MM.1S (cell line): ENCODE measurements at places on chromosomes 7 and 10.

- no peak for DNase-seq
These were observed 29.3 kb upstream of the GGCT start for GRCh38 chr7:30533886-30534285.

GRCh38 chr10:107918171-107918570, 753.7 kb upstream of the SORCS1 start:
- DNase-seq, result no peak

- no peak for DNase-seq
These were observed 2.7 kb downstream of the TRUB1 start for GRCh38 chr10:114940735-114941134.

GRCh38 chr10:135601-136464, 578 bp downstream of the ZMYND11 start:
- DNase-seq, result peak; percentile 66

- DNase-seq, result peak; percentile 85
These were observed at the start of gene DNMBP for GRCh38 chr10:100009793-100010676. DNMBP (minus strand) TSS chr10:100009947; CDS start chr10:99972124, 37,823 bp downstream.

DNA sequence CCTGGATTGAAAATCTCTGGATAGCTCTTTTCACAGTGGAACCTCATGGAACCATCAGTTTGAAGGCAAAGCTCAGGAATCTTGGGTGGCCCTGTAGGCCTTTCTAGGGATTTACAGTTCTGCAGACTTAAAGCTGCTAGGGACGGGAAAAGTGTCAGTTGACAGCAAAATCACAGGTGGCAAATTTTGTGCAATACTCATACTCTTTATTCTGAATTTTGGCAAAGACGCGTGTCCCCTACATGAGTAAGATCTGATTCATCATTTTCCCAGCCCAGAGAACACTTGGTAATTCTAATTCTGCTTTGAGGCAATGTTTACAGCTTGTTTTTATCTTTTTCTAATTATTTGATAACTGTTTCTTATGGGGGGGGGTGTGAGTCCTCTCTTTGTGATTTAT, 3.6 kb downstream of the LRRC17 start:
- DNase-seq, result no peak

- DNase-seq, result no peak
These were observed 667.4 kb downstream of the MAGI2 start for GRCh38 chr7:78786055-78786454.

GRCh38 chr7:85343484-85343883, 156.6 kb upstream of the SEMA3D start:
- no peak for DNase-seq

- DNase-seq, result no peak
These were observed 248.2 kb upstream of the PITRM1 start for GRCh38 chr10:3420527-3421469.

- no peak for DNase-seq
These were observed 1.5 kb downstream of the MEST start for GRCh38 chr7:130493275-130493873.

GRCh38 chr7:7556852-7557251, 9.8 kb upstream of the MIOS start:
- no peak for DNase-seq

DNA sequence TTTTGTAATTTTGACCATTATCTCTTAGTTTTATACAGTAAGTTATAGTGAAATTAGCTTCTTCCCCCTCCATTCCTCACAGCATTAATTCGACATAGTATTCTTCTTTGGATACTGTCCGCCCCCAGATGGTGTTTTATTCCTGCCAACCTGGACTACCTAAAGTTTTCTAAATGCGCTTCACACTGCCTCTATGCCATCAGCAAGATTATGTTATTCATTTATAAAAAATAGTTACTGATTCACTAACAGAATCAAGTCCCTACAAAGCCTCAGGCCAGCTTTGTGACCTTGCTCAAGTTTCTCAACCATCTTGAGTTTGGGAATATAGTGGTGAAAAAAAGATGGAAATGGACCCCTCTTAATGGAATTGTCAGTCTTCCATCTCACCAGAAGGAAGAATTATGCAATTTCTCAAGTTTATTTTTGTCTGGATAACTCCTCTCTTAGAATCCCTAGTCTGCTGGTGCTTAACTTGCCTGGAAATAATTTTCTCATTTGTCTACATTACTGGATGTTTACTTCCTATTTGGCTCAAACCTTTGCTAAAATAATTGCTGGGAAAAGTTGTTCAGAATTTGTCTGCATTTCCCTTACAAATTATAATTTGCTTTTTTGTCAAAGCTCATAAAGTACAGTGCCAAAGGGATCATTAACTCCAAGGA, 16.7 kb upstream of the FGL2 start:
- no peak for DNase-seq

DNA sequence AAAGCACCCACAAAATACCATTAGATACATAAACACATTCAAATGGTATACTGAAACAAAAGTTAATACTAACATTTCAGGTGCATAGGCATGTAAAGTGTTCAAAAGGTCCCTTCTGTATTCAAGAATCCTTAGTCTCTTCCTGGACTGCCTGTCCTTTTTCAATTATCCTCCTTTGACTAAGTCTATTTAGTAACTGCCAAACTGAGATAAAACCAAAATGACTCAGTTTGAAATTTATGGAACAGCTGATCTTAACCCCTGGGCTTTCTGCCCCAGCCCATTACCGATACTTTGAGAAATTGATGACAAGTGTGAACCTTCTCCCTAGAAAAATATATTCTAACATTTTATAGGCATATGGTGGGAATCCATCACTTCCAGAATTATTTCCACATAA, 5.4 kb downstream of the EPC1 start:
- DNase-seq, result no peak

DNA sequence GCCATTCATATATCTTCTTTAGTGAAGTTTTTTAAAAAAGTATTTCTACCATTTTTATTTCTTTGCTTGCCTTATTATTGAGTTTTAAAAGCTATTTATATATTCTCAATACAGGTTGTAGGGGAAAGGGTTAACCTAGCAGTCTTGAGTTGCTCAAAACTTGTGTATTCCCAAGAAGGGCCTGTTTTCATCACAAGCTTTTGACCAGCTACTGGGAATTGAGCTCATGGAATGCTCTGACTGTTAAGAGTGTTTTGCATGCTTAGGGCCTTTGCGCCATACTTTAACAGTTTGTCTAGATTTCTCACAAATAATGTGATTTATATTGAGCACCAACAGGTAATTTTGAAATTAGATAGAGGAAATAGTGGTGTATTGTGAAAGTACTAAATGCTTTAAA, 72.0 kb upstream of the CALCR start:
- no peak for DNase-seq

- DNase-seq, result no peak
These were observed 25.1 kb downstream of the RAB18 start for GRCh38 chr10:27529010-27529783.

GRCh38 chr7:20310963-20311742, 19.5 kb upstream of the ITGB8 start:
- DNase-seq, result peak; percentile 75

DNA sequence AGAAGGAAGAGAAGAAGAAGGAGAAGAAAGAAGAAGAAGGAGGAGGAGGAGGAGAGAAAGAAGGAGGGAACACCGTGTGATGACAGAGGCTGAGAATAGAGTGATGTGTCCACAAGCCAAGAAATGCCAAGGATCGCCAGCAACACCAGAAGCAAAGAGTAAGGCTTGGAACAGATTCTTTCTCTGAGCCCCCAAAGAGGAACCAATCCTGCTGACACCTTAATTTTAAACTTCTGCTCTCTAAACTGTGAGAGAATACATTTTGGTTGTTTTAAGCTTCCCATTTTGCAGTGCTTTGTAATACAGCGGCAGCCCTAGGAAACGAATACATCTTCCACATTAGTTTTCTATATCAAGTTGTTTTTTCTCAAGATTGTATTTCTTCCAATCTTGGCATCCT, 13.9 kb upstream of the WNT8B start:
- no peak for DNase-seq

DNA sequence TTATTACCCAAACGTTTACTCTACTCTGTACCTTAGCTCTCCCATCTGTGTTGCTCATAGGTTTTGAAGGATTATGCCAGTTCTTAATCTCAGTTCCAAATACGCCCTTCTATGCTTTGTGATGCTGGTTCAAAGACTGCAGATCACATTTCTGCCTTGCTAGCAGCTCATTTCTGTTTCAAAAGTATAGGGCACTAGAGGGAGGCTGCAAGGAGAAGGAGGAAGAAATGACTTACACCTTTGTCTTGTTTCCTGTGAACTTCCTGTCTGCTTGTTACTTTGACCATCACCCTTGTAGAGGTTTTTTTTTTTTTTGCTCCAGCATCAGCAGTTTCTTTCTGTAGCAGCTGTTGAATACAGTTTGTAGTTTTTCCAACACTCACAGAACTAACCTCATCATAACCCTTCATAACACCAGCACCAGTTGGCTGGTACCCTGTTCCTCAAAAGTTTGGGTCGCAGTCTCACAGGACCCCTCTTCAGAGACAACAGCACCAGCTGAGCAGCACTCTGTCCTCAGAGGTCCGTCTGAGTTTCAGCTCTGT, 16.5 kb downstream of the SLK start:
- peak; percentile 88 for DNase-seq

DNA sequence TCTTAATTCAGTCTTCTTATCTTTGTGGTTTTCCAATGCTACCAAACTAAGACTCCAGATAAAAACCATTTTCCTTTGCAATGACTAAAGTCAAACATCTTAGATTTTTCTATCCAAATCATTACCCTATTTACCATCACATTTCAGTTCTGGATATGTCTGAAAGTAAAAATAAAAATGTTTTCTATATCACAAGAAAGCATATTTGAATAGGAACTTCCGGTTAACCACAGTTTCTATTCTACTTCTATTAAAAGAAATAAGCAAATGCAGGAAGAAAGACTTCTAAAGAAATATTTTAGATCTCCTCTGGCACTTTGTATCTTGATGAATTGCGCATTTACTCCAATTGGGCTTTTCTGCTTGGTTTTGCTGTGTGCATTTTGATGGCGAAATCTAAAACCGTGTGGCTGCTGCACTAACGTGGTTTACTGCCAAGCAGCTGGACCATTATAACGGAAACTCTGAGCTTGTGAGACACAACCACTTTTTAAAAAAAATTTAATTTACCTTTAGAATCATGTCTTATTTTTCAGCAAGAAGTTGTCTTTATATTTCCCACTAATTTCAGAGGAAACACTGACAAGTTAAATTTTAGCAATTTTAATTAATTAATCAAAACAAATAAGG, 146.1 kb downstream of the VPS50 start:
- peak; percentile 69 for DNase-seq

- DNase-seq, result no peak
These were observed 12.2 kb upstream of the C10orf105 start for GRCh38 chr10:71731791-71732190.

DNA sequence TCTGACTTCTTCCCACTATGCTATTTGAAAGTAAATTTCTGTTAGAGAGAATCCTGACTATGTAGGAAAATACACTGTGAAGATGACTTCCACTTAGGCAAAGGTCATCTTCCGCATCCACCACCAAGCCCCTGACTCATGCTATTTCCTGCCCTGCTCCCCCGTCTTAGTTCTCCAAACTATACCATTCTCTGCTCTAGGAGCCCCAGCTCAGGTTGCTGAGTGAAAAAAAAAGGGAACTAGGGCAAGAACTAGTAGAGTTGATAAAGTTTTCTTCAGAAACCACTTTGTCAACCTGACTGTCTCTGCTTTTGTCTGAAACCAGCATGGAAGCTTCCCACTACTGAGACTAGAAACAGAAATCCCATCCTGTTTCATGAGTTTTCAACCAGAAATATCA, 96.9 kb downstream of the EVX1 start:
- no peak for DNase-seq

DNA sequence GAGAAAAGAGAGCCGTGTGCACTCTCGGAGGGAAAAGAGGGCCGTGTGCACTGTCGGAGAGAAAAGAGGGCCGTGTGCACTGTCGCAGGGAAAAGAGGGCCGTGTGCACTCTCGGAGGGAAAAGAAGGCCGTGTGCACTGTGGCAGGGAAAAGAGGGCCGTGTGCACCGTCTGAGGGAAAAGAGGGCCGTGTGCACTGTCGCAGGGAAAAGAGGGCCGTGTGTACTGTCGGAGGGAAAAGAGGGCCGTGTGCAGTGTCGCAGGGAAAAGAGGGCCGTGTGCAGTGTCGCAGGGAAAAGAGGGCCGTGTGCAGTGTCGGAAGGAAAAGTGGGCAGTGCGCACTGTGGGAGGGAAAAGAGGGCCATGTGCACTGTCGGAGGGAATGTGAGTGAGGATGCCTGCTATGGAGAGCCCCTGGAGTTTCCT, 188.7 kb downstream of the DNAJB6 start:
- no peak for DNase-seq

DNA sequence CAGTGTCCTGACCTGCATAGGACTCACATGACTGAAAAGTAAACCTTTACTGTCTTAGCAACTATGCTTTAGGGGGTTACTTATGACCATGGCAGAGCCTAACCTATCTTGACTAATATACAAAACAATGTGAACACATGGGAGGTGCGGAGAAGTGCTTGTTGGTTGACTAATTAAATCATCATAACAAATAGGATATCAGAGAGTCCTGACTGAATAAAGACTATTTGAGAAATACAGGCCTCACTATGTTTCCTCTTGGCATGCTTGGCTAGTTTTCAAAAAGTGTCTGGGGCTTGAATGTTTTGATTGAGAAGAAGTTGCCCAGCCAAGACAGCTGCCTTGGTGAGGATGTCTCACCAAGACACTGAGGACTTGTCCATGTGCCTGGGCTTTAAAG, 104.4 kb upstream of the PHYHIPL start:
- DNase-seq, result no peak
